ENCODE measurements at places on chromosomes 13 and 19. TPM values are rescaled to one million over a fixed set of nuclear protein-coding genes. Genes with fewer than 3 reads are reported as not detected.

DNA sequence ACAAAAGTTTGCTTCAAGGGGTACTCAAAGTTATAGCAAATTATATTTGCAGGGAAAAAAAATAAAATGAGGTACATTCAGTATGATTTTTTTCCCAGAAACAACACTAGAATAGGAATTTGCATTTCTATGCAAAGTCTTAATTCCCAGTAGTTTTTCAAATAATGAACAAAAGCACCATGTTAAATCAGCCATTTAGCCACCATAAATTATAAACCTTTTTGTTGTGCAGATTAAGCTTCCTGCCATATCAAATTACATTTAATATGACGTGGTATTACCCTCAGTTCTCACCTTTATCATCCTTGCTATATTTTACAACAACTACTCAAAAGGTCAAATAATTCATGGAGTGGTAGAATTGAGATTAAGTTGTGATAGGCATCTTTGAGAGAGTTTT is 136.6 kb upstream of the FRY start:
- no peak for DNase-seq

DNA sequence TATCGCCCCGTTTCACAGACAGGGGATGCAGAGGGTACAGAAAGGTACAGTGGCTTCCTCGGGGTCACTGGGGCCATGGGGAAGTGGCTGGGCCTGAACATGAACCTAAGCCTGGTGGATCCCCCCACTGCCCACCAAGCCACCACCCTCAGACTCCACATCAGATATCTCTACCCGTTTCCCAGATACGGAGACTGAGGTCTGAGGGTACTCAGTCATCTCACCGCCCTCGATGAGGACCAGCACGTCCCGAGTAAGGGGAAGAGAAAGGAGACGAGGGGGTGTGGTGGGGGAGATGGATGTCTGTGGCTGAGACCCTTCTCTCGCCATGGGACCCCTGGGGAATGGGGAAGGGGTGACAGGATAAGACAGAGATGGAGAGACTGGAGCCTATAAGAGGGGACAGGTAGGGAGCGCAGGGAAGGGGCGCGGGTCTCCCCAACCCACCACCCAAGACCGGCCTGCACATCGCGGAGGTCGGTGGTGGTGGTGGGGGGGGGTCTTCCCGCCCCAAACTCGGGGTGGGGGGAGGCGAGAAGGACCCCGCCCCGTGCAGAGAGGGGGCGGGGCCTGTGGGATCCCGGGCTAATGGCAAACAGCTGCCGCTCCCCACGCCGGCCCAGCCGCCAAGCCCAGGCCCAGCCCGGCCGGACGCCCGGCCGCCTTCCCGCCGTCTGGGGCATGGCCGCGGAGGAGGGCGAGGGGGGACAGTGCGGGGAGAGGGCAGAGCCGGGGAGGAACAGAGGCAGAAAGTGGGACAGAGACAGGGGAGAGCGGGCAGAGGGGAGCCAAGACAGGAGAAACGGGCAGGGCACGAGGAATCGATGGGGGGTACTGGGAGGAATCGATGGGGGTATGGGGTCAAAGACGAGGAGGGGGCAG is 698 bp downstream of the KANK2 start:
- peak; percentile 78 for DNase-seq

GRCh38 chr13:53743906-53744305 is 715.3 kb downstream of the OLFM4 start:
- no peak for DNase-seq

- DNase-seq, result no peak
Observed at GRCh38 chr13:45584816-45585215, 30.7 kb downstream of the ERICH6B start.

- no peak for DNase-seq
Observed at GRCh38 chr19:29606420-29606747, 301 bp downstream of the POP4 start.

DNA sequence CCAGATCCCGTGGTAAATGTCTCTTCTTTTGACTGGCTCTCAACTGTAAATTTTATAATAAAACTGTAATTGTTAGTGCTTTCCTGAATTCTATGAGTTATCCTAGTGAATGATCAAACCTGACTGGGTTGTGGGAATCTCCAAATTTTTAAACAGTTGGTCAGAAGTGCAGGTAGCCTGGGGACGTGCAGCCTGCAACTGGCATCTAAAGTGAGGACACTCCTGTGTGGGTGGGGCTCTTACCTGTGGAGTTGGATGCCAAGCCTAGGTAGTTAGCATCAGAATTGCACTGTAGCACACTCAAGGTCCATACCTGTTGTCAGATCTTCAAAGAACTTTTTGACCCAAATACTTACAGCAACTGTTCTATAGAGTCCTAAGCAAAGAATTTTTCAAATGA is 207.1 kb upstream of the NBEA start:
- DNase-seq, result no peak

GRCh38 chr19:52070496-52070895 is 21.9 kb upstream of the ZNF432 start:
- DNase-seq, result no peak

- no peak for DNase-seq
Observed at GRCh38 chr19:52138278-52138982, 1.3 kb downstream of the ZNF616 start.

GRCh38 chr13:35704331-35704730 is 227.8 kb upstream of the MAB21L1 start:
- DNase-seq, result no peak

- DNase-seq, result no peak
Observed at GRCh38 chr19:55141696-55142095, 7.3 kb downstream of the TNNT1 start.

GRCh38 chr13:103283451-103283820 is 217.2 kb upstream of the SLC10A2 start:
- no peak for DNase-seq

IRGC gene
- not detected for polyA plus RNA-seq

ZNF177 gene
- not detected for polyA plus RNA-seq

CFD gene
- 29.1 TPM for polyA plus RNA-seq

PSG3 gene
- not detected for polyA plus RNA-seq
